ENCODE measurements at places on chromosomes 4 and X.

DNA sequence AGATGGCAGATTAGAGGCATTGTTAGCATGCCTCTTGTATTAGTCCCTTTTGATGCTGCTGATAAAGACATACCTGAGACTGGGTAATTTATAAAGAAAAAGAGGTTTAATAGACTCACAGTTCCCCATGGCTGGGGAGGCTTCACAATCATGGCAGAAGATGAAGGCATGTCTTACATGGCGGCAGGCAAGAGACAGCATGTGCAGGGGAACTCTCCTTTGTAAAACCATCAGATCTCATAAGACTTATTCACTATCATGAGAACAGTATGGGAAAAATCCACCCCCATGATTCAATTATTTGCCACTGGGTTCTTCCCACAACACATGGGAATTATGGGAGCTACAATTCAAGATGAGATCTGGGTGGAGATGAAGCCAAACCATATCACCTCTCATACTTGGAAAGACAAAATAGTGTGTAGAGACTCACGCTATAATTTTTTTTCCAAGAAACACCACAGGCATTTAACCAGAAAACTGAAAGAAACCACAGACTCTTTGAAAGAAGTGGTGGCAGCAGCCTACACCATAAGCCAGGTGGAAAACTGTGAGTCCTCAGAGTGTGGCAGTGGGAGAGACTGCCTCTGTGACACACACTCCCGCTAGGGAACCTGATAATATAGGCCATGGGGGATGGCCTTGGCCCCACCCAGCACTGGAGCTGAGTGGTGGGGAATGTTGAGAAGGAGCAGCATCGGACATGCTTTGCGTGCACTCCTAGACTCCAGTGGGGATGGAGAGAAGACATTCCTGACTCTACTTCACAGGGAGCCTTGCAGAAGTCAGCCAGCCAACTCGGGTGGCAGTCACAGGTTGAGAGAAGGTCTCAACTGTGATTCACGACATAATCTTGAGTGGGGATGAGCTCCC lies 51.5 kb downstream of the SLC2A9 start:
- no peak for DNase-seq

- no peak for DNase-seq
Observed at GRCh38 chr4:110735686-110736085, 112.8 kb upstream of the PITX2 start.

DNA sequence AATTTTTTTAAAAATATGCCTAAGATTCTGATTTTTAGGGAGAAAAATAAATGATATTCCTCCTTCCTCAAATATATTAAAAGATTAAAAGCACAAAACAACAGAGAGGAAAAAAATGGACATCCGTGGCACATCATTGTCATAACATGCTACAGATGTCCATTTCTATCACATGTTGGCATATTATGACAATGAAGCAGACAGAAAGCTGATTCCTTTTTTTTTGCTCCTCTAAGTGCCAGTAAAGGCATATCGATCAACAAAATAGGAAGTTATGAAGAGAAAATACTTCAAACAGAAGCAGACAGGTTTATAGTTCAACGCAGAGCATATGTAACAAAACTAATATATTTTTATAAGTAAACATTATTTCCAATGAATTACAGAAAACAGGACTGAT lies 11.2 kb downstream of the KLHL8 start:
- DNase-seq = no peak

DNA sequence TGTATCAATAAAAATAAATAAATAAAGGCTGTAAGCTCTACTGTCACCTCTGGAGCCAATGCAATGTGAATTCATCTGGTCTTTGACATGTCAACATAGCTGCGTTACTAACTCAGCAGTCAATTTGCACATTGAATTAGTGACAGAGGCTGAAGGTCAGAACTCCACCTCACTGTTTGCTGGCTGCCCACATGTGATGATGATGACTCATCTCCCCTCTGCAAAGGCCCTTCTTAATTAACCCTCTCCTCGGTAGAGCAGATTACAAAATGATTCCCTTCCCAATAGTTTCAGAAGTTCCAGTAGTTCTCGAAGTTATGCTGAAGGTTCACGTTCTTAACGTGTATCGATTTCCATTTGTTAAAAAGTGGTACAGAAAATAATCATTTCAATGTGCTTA lies 1626.0 kb upstream of the TENM3 start:
- no peak for DNase-seq

- DNase-seq = peak; percentile 95
Observed at GRCh38 chr4:2792711-2793585, at the start of gene SH3BP2. TSS of gene SH3BP2 (plus strand) at chr4:2793085. CDS start at chr4:2820618, 27,533 bp downstream.

DNA sequence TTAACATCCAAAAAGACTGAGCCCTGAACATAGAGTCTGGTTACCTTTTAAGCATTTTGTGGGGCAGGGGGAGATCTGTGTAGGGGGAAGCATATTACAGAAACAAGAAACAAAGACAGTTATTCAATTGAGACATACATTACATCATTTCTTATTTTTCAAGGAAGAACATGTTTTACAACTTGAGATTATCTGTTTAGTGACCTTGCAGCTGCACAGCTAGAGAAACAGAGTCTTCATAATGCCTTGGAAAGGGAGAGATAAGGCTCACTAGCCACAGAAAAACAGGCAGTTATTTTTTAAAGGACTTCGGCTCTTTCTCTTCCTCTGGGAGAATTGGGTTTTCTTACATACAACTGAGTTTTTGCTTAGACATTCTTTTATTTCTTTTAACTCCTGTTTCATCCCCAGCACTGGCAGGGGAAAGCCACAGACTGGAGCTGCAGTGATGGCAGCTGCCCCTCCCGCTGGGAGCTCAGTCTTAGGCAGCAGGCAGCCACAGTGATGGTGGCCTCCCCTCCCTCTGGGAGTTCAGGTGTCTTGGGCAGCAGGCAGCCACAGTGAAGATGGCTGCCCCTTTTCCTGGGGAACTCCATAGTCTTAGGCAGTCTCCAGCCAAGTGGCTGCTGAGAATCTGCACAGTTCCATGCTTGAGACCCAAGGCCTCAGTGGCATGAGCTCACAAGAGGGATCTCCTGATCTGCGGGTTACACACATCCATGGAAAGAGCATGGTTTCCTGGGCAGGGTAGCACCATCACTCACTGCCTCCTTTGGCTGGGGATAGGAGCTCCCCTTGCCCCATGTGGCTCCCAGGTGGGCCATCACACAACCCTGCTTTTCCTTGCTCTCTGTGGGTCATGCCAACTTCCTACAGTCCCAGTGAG lies 19.4 kb upstream of the TMPRSS11F start:
- DNase-seq = no peak

DNA sequence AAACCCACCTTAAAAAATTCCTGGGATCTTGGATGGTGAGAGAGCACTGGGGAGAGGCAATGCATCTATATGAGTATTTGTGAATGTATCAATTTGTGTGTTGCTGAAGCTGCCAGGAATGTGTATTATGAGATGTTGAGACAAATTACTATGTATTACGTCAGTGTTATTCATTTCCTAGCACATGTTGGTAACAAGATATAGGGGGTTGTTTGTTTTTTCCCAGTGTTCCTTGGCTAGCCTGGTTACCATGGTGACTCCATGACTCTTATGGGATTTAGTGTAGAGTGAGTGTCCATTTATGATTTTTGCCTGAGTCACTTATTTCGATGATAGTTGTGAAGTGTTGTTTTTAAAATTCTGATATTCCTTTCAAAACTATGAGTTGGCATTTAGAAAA lies 65.6 kb downstream of the RAB40A start:
- no peak for DNase-seq

DNA sequence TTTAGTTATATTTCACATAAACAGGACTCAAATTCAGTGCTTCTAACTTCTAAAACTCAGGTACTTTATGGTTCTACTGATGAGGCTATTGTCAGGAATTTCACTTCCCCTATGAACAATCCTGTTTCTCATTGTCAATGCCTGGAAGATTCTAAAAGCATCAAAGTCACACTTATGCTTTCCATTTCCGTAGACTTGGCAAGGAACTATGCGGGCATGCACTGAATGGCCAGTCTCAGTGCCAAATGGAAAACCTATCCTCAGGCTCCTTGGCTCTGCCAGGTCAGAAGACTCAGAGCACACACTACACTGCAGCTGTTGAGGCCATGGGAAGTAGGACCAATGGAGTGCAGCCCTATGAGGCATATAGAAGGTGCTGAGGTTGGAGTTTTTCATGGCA lies 97.0 kb upstream of the PTPN13 start:
- no peak for DNase-seq

GRCh38 chrX:131626681-131627296 lies 82.9 kb downstream of the OR13H1 start:
- DNase-seq = no peak

- DNase-seq = no peak
Observed at GRCh38 chrX:79065696-79066095, 78.8 kb upstream of the GPR174 start.

- DNase-seq = peak; percentile 45
Observed at GRCh38 chrX:73855546-73855945, 292.5 kb downstream of the CHIC1 start.

- no peak for DNase-seq
Observed at GRCh38 chrX:45077748-45078424, 122.8 kb downstream of the DIPK2B start.

DNA sequence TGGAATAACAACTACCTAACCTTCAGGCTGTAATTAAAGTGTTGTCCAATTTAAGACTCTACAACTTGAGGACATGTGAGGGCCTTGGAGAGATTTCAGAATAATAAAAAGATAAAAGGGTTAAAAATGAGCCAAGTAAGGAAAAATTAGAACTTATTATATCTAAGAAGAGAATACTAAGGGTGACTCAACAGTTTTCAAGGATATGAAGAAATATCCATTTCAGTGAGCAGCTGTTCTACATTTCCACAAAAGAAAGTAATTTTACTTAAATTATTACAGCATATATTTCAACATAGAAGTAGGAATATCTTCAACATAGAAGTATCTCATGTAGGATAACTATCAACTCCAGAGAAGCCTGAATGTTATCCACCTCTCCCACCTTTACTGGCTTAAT lies 11.3 kb downstream of the SNX12 start:
- no peak for DNase-seq

- no peak for DNase-seq
Observed at GRCh38 chr4:20486433-20486832, 213.8 kb upstream of the PACRGL start.

GRCh38 chr4:77177199-77177598 lies 20.2 kb downstream of the CCNG2 start:
- no peak for DNase-seq

DNA sequence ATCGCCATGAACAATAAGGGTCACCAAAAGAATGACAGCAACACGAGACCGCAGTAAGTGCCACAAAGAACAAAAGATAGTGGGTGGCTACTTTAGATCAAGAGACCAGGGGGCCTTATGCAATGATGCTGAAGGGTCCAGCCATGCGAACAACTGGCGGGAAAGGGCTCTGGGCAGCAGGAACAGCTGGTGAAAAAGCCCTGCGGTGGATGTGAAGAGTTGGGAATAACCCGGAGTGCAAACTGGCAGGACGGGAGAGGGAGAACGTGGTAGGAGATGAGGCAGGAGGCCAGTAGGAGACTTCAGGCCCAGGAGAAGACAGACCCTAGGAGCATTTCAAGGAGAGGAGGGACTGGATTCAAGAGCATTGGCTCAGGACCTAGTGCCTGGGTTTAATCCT lies 120.2 kb downstream of the AFAP1 start:
- no peak for DNase-seq

- no peak for DNase-seq
Observed at GRCh38 chr4:47486231-47486673, 1.2 kb downstream of the ATP10D start.

DNA sequence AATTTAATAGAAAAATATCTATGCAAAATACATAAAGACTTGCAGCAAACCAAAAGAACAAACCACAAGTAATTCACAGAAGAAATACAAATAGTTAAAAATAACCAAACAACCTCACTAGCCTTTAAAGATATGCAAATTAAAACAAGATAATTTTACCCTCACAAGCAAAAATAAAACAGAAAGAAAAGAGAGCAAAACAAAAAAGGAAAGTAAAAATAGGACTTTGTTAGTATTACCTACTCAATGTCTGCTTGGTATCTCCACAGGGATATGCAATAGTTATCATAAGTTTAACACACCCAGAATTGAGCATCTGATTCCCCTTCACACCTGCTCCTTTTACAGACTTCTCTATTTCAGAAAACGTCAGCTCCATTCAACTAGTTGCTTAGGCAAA lies 737.5 kb upstream of the MAGEB2 start:
- DNase-seq = no peak

DNA sequence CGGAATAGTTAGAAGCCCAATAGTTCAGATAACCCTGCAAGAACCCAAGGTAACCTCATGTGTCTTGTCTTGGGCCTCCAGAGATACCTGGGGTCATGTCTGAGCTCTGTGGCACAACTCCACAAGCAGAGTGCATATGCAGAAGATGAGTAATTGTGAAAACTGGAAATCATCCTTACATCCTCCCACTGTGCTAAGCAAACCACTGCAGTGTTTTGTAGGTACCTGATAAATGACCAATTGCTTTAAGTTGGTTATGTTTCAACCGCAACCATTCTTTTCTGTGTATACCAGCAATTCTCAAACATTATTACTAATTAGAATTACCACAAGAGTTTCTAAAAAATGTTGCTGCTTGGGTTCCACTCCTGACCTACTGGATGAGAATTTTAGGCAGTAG lies 73.2 kb downstream of the CBLL2 start:
- DNase-seq = no peak

DNA sequence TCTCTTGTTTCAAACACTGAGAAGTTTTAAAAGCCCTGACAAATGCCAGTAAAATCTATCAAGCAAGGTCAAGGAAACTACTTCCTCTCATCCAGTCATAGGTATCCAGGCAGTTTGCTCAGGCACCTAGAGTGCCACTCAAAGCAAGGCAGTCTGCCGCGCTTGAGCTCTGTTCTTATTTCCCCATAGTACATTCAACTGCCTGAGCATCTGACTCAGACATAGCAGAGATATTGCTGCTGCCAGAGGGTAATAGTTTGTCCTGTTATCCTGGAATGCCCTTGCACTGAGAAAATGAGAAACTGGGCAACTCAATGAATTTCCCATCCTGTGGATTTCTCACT lies 16.1 kb upstream of the ATP8A1 start:
- DNase-seq = peak; percentile 61

- DNase-seq = no peak
Observed at GRCh38 chr4:159229164-159229563, 126.3 kb downstream of the RAPGEF2 start.

- no peak for DNase-seq
Observed at GRCh38 chr4:65241257-65241997, 428.9 kb downstream of the EPHA5 start.

DNA sequence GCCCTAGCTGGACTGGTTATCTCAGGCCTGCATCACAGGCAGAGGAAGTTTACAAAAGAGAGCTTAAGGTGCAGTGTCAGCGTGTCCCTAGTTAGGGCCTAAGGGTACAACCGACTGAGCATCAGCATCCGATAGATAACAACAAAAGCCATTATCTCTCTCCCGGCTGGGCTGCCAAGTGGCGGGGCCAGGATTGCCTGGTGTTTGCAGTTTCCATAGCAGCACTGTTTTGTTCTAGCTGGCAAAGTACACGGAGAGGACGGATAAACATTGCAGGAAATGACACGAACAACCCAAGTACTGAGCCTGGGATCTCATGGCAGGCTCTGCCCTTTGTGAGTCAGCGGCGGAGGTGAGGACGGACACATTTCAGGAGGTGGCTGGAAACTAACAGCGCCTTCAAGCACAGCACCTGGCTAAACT lies 104.7 kb upstream of the NOCT start:
- peak; percentile 88 for DNase-seq
